ENCODE measurements at places on chromosomes 1 and 21.

DNA sequence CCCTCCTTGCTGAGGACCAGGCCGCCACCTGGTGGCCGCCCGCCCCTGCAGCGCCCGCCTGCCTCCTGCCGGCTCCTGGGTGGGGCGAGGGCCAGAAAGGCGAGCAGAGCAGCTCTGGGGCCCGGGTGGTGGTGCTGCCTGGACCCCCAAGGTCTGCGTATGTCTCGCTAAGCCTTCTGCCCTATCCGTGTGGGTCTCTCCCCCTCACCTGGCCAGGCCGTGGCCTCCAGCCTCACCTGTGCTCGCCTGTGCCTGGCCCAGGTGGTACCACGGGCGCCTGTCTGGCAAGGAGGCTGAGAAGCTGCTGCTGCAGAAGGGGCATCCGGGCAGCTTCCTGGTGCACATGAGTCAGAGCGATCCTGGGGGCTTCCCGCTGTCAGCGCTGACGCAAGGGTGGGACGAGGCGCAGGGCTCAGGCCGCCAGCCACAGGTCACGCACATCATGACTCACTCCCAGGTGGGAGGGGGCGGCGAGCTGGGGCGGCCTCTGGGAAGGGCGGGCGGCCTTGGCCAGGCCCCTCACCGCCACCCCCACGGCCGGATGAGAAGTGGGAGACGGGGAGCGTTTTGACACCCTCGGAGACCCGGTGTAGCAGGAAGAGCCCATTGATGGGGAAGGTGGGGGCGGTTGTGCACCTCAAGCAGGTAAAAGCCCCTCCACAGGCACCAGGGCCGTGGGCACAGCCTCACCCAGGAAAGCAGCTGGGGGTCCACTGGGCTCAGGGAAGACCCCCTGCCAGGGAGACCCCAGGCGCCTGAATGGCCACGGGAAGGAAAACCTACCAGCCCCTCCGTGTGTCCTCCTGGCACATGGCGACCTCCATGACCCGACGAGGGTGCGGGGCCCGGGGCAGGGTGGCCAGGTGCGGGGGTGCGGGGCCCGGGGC, 9.9 kb downstream of the RNF223 start:
- DNase-seq, result peak; percentile 82

DNA sequence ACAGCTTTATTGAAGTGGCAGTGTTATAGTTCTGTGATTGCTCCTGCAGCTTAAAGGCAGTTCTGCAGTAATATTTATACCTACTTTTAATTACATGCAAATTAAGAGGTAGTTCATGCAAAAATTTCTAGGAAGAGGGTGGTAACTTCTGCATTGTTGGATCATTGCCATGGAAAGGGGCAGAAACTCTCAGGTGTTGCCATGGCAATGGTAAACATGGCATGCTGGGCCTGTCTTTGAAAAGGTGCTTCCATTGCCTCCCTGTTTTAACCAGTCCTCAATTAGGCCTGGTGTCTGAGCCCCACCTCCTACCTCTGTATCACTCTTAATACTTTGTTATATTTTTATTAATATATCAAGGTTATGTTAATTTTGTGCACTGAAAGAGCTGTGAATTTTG, 104.7 kb downstream of the DISC1 start:
- DNase-seq, result no peak

- DNase-seq, result no peak
Observed at GRCh38 chr1:44881011-44881632, 38.1 kb upstream of the PTCH2 start.

- no peak for DNase-seq
Observed at GRCh38 chr1:58811303-58811702, 27.5 kb upstream of the JUN start.

DNA sequence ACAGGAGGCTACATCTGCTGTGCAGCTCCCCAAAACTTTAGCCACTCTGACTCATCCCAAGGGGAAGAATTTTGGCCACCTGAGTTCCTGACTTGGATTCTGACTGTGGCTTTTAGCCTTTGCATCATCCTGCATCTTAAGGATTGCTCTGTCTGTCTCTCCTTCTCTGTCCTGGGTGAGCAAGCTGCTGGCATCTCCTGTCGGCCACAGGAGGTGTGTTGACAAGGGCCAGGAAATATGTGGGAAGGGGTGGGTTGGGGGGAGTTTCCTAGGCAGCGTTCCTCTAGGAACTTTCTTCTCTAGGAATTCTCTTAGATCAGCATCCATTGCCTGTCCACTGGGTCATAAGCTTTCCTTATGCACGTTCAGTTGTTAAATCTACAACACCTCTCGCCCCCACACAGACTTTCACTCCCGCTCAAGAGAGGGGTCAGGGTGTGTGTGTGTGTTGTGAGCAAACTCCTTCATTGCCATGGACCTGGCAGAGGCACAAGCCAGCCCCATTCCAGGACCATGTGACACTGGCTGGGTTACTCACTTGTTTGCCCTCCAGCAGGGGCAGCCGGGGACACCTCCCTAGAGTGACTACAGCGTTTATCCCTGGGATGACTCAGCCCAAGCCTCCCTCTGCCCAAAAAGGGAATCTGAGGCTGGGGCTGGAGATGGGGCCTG, 145.0 kb upstream of the DUSP10 start:
- DNase-seq, result no peak

DNA sequence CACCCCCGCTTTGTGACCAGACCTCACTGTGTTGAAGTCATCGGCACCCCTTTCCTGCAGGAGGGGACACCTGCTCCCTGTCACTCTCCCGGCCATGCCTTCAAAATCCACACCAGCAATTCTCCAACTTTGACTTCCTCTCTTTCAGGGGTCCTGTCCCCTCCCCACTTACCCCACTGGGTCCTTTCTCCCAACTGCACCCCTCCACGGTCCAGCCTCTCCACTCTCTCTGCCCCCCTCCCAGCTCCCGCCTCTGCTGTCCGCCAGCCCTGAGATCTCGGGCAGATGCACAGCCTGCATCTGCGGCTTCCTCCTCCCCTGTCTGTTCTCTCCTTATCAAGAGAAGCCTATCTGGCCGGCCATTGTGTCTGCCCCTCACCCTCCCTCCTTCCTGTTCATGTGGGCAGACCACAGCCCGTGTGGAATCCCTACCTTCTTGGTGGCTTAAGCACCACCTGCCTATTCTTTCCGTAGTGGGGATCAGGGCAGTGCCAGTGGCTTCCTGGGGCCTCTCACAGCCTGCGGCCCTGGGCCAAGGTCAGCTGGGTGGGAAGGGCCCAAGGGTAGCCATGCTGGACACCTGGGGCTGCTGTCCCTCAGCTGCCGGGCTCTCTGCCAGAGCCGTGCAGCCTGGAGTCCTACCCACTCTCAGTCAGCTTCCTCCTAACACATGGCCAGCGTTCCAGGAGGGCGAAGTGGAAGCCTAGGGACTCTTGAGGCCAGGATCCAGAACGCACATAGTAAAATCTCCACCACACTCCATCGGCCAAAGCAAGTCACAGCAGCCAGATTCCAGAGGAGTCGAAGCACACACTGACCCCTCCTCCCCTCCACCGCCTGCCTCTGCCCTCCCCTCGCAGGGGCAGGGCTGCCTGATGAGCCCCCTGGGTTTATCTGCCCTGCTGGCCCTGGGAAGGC, 5.1 kb upstream of the HES4 start:
- DNase-seq, result no peak

DNA sequence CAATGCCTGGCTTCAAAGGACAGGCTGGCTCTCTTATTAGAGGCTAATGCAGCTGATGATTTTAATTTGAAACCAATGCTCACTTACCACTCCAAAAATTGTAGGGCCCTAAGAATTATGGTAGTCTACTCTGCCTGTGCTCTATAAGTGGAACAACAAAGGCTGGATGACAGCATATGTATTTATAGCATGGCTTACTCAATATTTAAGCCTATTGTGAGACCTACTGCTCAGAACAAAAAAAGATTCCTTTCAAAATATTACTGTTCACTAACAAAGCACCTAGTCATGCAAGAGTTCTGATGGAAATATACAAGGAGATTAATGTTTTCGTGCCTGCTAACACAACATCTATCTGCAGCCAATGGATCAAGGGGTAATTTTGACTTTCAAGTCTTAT, 73.8 kb upstream of the DUSP10 start:
- DNase-seq, result no peak

- DNase-seq, result no peak
Observed at GRCh38 chr21:26106562-26106961, 64.0 kb downstream of the APP start.
